Activated CD4-positive, alpha-beta T cell treated with anti-CD3 and anti-CD28 coated beads for 24 hours (primary cell): ENCODE measurements at places on chromosomes 5 and 9.

DNA sequence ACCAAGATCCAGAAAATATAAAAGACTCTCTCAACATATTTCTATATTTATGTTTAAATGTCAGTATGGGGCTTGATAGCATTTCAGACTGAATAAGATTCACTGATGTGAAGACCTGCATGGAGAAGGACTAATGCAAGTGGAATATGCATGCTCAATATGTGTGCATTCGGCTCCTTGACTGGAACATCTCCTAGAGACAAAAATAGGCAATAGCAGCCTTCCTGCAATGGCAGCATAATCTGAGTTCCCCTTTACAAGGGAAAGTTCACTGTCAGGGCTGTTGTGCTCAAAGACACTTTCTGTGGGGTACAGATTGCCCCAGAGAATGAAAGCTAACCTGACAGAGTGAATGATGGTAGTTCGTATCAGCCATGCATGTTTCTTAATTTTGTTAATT, 42.4 kb downstream of the STARD4 start:
- DNase-seq, result no peak

- DNase-seq, result no peak
Observed at GRCh38 chr9:88915916-88916315, 75.4 kb upstream of the S1PR3 start.

DNA sequence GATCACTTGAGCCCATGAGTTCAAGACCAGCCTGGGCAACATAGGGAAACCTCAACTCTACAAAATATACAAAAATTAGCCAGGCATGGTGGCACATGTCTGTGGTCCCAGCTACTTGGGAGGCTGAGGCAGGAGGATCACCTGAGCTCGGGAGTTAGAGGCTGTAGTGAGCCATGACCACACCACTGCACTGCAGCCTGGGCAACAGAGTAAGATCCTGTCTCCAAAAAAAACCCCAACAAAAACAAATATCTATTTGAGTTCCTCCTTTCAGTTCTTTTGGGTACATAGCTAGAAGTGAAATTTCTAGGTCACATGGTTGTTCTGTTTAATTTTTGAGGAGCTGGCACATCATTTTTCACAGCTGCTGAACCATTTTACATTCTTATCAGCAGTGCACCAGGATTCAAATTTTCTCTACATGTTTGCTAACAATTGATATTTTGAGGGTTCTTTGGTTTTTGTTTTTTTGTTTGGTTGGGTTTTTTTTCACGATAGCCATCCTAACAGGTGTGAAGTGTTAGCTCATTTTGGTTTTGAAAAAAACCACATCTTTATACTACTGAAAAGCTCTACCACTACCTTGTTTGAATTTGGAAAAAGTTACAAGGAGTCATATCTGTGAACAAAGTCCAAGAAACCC, 176.9 kb upstream of the SLC12A2 start:
- DNase-seq, result no peak

DNA sequence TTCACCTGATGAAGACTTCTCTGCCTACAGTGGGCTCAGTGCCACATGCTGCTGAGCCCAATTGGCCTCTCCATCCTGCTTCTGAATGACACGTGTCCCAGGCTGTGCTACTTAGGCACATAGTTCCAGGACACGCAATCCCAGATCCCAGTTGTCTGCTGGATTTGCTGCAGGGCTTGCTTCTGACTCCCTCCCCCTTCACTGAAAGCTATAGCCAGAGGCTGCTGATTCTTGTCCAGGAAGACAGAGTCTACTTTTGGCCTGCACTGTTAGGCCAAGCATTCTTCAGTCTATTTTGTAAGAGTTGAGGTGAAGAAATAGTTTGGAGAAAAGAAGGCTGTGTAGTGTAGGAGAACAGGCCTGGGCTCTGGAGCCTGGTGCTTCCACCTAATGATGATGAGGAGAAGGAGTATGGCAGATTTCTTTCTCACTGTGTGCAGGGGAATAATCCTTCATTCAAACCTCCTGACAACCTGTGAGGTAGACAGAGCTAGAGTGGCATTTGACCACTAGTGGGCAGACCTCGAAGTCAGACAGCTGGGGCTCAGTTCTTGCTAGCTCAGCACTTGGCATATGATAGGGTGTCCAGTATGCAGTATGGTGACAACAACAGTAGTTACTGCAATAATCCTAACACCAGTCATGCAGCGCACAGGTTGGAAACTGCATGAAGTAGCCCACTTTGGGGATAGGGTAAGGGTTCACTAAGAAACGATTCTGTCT, 19.5 kb upstream of the ASPN start:
- no peak for DNase-seq

GRCh38 chr5:10736354-10736753, 24.7 kb downstream of the DAP start:
- DNase-seq, result no peak

DNA sequence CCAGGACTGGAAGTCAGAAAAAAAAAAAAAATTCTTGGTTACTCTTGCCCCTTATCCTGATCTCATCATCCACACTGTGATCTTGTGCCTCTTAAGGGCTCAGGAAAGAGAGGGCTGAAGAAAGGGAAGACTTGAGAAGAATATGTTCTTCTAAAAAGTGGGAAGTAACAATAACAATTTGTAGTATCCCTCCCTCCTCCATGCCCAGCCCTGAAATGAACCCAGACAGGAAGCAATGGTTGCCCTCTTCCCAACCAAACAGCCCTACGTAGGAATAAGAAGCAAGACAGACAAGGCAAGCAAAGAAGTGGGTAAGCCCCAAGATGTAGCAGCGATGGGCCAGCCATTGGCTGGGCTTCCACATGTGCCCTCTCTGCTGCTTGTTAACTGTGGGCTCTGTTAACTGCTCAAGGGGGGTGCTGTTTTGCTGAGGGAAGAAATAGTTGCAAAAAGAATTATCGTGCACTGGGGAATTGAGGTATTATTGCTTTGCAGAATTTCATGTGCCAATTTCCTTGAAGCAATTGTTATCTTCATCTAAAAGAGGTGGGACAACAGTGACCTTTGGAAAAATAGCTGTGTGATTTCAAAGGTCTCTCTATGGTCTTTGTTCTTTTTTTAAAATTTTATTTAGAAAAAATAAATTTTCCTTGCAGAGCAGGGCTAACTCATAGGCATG, 146.6 kb upstream of the PCA3 start:
- no peak for DNase-seq

GRCh38 chr9:104905931-104906330, 22.0 kb downstream of the ABCA1 start:
- DNase-seq, result no peak

DNA sequence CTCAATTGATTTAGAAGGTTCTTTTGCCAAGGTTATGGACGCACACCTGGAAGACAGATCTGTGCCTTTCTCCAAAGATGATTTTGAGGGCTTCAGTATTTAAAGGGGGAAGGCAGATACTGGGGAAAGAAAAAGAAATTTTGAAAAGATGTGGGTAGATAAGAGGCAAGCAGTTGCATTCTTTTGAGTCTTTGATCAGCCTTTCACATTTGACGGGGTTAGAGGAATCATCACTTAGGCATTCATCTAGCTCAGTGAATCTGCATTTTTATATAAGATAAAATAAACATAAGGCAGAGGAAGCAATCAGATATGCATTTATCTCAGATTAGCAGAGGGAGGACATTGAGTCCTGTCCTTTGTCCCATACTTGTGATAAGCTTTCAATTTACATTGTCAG, 243.4 kb upstream of the RAI14 start:
- no peak for DNase-seq

- no peak for DNase-seq
Observed at GRCh38 chr5:92424785-92425426, 1041.8 kb upstream of the ARRDC3 start.

- DNase-seq, result peak; percentile 10
Observed at GRCh38 chr9:88387552-88388202, 567 bp upstream of the SPIN1 start.

DNA sequence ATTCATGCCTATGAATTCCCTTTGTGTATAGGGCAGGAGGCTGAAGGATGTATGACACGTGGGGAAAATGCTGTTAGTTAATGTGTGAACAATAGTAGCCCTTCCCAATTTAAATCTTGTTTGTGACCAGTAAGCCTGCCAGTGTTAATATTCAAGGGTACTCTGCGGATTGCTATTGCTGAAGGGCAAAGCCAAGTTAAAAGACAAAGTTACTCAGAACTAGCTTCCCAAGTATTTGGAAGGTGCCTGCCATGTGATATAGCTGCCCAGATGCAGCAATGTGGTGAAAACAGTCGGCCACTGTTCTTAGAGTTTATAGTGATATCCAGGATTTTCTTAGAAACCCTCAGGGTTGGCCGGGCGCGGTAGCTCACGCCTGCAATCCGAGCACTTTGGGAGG, 34.6 kb downstream of the MARVELD2 start:
- DNase-seq, result no peak

DNA sequence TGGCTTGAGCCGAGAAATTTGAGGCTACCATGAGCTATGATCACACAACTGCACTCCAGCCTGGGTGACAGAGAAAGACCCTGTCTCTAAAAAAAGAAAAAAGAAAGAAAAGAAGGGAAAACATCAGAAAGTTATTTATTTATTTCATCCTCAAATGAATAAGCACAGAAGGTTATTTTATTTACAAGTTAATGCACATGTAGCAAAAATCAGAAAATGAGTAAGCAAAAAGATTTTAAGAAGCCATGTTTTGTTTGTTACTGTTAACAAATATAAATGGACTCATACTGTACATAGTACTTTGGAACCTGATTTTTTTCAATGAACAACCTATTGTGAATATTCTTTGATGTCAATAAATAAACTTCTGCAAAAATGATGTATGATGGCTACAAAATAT, 47.2 kb downstream of the NRG2 start:
- DNase-seq, result no peak

DNA sequence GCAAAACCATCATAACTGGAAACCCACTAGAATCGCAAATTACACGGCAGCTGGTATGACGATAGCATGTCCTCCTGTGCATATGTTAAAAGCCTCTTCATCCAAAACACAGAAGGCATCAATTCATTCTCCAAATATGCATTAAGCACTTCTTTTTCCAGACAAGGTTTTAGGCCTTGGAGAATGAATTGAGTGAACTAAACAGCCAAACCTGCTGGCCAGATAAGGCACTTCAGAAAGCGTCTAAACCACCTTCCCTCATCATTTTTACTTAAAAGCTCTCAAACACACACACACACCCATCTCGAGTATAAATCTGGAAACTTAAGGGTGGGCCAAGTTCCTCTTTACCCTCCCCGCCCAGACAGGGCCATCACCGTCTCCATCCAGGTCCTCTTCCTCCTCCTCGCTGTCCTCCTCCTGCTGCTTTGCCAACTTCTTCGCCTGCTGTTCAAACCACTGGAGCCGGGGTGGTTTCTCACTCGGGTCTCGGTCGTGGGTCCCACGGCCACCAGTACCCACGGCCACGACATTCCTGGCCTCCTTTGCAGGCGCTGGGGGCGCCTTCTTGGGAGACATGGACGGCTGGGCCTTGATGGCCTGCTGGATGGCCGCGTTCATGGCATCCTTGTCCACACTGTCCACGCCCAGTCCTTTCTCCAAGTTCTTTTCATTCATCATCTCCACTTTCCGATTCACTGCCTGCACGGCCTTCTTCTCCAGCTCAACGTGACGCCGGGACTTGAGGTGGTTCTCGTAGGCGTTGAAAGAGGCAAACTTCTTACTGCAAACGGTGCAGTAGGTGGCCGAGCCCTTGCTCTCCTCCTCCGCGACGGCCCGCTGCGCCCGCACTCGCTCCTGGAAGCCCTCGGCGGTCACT, 696 bp downstream of the ZNF622 start:
- no peak for DNase-seq

DNA sequence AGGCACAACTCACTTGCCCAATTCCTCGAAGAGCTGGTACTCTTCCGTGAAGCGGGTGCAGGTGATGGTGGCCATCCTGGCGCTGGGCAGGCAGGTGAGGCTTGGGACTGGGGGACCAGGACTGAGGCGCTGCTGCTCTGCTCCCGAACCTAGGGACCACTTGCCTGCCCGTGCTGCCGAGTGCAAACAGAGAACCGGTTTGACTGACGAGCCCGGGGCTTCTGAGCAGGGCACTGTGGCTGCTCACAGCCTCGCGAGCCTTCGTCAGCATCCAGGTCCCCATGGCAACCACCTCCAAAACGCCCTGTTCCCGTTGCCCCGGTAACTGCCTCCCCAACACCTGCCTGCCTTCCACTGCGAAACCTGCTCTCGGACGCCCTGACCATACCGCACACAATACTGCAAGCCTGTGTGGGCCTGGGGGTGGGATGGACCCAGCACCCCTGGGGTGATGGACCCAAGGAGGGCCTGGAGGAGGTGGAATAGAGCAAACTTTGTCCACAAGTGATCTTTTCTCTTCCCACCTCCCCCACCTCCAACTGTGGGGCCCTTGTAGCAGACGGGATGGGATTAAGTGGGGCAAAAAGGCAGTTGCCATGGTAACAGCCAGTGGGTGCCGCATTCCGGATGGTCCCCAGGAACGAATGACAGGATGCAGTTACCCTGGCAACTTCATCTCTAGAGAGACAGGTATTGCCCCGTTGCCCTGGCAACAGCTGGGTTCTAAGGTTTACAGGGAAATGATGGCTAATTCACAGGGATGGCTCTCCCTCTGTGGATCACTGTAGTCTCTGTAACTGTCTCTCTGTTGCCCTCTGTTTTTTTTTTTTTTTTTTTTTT, at the start of gene CAMK2A:
Gene CAMK2A, minus strand, starts transcription at position 223 of the 840 bp plus-strand sequence. Its CDS starts 148 bp downstream, at position 75.
- no peak for DNase-seq

DNA sequence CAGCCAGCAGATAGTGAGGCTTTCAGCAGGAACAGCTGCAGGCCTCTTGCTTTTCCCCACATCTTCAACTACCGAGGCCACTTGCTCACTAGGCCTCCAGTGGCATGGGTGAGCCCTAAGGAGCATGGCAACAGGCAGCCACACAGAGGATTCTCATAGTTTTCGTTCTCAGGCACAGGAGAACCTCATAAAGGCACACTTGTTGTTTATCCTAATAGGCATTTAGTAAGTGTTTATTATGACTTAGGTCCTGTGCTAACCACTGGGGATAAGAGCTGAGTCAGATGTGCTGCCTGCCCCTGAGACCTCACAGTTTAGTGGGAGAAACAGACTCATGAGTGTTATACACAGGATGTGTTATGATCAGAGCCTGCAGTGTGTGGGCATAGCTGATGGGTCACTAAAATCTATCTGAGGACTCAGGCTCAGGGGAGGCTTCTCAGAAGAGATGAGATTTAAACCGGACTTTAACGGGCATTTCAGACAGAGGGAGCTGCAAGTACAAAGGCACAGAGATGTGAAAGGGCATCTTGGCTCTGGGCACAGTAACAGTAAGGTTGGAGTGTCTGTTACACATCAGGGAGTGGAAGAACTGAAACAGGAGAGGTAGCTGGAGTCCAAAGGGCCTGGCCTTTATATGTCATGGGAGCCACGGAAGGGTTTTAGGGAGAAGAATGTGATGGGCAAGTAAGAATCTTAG, 21.0 kb upstream of the HEMGN start:
- DNase-seq, result no peak

DNA sequence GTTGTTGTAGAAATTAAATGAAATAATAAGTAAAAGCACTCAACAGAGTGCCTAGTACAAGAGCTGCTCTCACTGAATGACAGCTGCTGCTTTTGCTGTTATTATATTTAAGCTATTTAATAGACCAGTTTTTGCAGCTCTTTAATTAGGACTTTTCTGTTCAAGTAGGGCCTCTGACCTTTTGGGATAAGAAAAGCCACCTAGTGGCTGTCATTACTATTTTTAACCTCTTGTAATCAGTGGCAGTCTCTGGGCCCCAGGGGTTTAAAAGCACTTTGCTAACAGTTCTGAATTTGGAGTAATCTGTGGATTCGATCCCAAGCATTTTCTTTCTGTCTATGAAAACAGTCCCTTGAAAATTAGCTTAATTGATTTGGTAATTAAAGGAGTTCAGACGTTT, 121.1 kb downstream of the NUDT12 start:
- no peak for DNase-seq

- no peak for DNase-seq
Observed at GRCh38 chr5:142680605-142681259, 5.2 kb downstream of the FGF1 start.

GRCh38 chr9:7509576-7510145, 289.9 kb downstream of the DMAC1 start:
- DNase-seq, result no peak

GRCh38 chr5:138770291-138770690, 17.1 kb downstream of the CTNNA1 start:
- no peak for DNase-seq
